ENCODE measurements at places on chromosomes 16 and 17.

- DNase-seq = no peak
Measured at GRCh38 chr17:74432424-74432690, 469 bp downstream of the GPRC5C start.

- no peak for DNase-seq
Measured at GRCh38 chr17:83191388-83192160, 112.2 kb downstream of the METRNL start.

DNA sequence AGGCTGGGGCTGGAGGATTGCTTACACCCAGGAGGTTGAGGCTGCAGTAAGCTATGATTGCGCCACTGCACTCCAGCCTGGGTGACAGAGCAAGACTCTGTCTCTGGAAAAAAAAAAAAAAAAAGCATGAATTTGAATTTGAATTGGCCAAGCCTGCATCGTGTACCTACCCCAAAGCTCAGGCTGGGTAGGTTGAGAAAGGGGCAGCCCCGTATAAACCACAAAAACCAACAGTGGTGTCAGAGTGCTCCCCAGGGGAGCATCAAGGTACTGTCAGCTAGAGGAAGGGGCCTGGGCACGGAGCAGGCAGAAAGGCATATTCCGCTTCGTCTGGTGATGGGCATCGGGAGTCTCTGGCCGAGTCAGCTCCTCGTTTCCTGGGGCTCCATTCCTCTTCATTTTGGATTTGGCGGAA, 40.9 kb downstream of the RAP1GAP2 start:
- peak; percentile 64 for DNase-seq

DNA sequence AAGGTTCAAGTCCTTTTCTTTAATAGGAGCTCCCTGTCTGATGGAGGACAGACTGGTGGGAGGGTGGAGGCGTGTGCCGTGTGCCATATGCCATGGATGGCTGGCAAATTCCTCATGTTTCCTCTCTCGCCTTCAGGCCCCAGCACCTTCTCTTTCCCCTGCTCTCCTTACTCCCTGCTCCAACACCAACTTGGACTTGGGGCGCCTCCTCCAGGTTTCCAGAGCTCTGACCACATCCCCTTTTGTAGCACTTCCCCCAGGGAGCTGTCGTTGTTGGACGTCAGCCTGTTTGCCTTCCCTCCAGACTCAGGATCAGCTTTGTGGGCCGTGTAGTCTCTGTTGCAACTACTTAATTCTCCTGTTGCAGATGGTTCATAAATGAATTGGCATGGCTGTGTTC, 30.7 kb downstream of the TMC7 start:
- DNase-seq = no peak

GRCh38 chr17:36723459-36724025, 122.2 kb downstream of the MRM1 start:
- no peak for DNase-seq

GRCh38 chr16:13999071-13999894, 71.8 kb upstream of the MRTFB start:
- no peak for DNase-seq

DNA sequence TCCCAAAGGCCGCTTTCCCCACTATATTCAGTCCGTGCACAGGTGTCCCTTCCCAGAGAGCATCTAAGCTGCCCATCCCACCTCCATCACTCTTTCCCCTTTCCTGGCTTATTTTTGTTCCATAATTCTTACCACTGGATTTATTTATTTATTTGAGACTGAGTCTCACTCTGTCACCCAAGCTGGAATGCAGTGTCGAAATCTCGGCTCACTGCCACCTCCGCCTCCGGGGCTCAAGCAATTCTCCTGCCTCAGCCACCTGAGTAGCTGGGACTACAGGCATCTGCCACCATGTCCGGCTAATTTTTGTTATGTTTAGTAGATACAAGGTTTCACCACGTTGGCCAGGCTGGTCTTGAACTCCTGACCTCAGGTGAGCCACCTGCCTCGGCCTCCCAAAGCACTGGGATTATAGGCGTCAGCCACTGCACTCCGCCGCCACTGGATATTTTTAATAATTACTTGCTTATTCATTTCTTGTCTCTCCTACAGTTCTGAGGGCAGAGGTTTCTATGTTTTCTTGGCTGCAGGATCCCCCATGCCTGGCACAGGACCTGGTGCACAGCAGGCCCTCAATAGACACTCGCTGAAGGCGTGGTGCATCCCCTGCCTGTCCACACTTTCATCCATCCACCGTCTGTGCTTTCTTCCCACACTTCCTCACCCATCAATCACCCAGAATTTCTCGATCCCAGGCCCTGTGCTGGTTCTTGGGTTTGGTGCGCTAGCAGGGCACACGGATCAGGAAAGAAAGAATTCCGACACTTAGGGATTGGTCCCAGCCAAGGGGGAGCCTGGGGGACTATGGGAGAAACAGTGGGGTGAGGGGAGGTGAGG, 9.9 kb upstream of the ADGRG1 start:
- no peak for DNase-seq

DNA sequence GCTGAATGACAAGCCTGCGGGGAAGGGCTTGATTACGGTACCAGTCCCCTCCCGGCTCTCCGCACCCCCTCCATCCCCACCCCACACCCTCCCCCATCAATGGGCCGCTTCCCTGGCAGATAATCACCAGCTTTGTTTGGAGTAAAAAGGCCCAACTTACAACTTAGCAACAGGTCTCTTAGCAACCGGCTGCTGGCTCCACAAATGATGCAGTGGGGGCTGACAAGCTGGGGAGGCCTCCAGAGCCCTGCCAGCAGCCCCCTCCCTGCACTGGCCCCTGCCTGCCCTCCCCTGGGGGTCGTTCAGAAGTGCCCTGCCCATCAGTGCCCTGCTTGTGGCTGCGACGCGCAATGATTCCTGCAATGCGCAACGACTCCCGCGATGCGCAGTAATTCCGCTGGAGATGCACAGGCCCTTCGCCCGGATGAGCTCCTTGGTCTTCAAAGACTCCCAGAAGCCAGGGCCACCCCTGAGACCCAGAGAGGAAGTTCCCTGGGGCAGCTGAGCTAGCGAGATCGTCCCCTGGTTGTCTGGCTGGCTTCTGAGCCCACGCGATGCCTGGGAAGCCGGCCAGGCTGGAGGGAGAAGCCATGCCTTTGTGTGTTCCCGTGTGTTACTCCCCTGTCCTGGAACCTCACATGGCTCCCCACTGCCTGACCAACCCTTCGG, 23.3 kb downstream of the CPNE2 start:
- no peak for DNase-seq

DNA sequence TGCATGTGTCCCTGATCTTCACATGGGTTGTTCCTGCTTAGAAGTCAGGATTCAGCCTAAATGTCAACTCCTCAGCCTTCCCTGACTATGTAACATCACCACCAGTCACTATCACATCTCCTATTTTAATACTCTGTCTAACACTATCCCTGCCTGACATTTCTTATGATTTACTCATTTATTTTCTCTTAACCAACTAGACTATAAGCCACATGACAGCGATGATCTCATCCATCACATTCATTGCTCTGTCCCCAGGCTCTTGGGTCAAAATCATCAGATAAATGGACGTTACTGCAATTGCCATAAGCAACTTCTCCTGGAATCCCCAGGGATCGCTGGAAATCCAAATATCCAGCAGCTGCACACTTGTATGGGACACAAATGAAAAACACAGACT, 15.7 kb downstream of the CDRT4 start:
- no peak for DNase-seq

- DNase-seq = peak; percentile 66
Measured at GRCh38 chr17:47852113-47852949, 1.4 kb upstream of the SP6 start.

DNA sequence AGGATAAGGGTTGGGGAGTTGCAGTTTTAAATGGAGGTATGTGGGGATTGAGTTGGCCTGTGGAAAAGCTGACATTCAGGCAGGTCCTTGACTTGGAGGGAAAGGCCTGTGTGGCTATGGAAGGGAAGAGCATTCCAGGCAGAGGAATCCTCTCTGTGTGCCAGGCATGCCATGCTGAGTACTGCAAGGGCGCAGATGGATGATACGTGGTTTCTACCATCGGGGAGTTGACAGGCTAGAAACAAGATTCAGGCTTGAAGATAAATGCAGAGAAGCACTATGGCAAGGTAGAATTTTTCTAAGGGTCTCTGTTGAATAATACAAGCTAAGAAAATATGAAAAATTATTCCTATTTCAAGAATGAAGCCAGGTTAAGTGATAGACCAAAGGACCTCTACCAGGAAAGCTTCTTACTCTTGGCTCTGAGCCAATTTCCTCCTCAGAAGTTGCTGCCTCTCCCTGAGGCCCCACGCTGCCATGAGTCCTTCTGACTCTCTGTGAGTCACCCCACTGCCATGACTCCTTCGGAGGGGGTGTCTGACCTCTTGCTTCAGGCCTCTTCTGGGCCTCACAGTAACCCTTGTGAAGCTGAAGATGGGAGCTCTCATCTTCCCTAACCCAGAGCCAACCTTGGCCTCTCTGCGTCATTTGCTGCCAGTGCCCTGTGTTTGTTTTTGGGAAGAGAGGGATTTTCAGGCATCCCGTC, 75.8 kb downstream of the WNT3 start:
- DNase-seq = no peak

DNA sequence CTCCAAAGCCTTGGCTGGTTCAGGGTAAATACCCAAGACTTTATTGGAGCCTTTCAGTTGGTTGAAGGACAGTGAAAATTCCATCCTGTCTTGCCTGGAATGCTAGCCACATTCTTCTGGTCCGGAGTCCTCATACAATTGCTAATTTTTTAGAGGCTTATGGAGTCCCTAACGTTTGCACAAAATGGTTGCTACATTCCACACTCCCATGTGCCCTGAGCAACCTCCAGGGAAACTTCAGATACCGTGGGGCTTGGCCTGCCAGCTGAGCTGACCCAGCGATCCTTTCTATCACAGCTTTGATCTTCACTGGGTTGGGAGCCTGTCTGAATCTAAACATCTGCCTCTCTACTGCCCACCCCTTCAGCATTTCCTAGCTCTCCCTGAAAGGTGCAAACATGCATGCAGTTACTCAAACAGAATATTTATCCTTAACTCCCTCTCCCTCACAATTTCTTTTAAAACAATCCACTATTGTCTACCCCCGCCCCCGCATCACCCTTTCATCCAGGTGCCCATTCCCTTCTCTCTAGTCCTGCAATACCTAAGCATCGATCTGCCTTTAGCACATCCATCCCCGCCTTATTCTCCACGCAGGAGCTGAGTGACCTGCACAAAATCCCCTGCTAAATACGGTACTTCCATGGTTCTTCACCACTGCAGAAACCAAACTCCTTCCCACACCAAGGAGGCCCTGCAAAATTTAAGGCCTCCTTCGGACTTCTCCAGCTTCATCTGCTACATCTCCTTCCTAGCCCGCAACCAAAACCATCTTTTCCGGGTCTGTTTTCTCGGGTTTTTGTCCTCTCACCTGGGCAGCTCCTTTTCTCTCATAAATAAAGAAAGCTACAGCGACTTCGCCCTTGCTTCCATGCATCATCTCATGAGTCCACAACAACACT, 810 bp upstream of the GAN start:
- DNase-seq = no peak

- DNase-seq = no peak
Measured at GRCh38 chr17:15929941-15930340, 15.0 kb upstream of the ADORA2B start.

DNA sequence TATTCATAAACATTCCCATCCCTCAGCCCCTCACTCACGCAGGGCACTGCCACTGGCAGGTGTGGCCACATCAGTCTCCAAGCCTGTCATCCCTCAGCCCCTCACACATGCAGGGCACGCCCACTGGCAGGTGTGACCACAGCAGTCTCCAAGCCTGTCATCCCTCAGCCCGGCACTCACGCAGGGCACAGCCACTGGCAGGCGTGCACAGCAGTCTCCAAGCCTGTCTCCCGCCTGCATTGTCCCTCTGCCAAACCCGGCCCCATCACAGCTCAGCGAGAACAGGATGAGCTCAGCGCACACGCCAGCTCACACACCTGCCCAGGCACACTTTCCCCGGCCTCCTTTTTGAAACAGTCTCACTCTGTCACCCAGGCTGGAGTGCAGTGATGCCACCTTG, 11.4 kb upstream of the KREMEN2 start:
- no peak for DNase-seq

DNA sequence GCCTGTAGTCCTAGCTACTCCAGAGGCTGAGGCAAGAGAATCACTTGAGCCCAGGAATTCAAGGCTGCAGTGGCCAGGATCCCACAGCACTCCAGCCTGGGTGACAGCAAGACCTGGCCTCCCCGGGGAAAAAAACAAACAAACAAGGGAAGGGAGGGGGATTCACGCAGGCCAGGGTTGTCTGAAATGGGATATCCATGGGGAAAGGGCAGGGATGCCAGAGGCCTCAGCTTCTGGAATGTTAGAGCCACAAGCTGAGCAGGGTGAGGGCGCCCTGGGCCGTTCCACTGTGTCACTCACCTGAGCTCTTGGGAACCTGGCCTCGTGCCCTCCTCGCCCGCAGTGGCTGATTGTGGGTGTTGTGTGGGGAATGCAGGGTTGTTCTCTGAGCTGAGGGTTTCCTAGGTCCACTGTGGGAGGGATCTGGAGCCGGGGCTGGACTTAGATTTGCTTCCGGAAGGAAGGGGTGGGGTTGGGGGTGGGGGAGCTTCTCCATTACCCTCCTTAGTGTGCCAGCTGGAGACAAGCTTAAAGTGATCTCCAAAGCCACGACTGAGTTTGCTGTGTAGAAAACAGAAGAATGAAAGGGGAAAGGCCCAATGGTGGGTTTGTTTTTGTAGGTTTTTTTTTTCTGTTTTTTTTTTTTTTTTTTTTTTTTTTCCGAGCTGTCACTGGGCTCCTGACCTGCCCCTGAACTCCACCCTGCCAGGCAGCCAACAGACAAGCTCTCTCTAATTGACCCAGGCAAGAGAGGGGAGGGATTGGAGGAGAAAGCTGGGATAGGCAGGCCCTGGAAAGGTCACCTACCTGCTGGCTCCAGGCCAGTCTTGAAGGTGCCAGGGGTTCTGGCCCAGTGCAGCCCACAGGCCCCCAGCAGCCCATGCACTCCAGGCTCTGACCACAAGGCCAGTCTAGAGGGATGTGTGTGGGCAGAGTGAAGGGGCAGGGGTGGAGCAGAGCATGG, at the start of gene SULT1A1:
SULT1A1 (minus strand) TSS at position 414 of the 964 bp plus-strand sequence. CDS start 1,189 bp downstream, outside the sequence.
- no peak for DNase-seq

GRCh38 chr17:27430882-27431491, 25.3 kb upstream of the KSR1 start:
- DNase-seq = no peak

DNA sequence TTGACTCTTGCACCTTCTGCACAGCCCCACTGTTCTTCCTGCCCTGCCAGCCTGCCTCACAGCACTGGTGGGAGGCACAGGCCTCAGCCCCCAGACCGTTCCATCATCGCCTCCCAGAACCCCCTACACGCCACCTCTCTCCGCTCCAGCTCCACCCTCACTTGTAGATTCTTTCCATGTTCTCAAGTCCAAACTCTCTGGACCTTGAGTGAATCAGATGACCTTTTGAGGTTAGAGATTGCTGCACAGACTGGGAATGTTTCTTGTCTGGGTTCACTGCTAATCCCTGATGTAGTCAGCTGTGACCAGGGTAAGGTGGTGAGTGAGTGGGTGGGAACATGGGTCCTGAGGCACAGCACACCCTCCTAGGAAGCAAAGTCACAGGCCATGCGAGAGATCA, 272.4 kb downstream of the IRF8 start:
- no peak for DNase-seq

- no peak for DNase-seq
Measured at GRCh38 chr17:49404906-49405305, 9.8 kb downstream of the PHB1 start.

DNA sequence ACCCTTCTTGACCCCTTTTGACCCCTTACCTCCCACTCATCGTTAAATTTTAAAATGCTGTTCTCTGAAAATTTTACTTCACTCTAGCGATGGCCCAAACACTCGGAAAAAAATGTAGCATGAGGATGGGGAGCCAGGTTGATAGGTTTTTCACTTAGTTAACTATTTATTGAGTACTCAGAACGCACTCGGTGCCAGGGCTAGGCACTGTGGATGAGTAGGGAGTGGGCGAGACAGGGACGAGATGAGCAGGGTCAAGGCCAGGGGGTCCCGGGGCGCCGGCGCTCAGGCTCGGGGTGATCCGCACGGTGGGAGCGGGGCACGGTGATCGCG, 392 bp downstream of the ZSCAN32 start:
- DNase-seq = no peak
